ENCODE measurements at places on chromosomes 7 and 10. TPM values are rescaled to one million over a fixed set of nuclear protein-coding genes. Genes with fewer than 3 reads are reported as not detected.

The PLXDC2 gene
- 1.00 TPM for total RNA-seq

The FGL2 gene
- not detected for total RNA-seq

The CUBN gene
- total RNA-seq: 3.7 TPM

The CYP3A7 gene
- total RNA-seq: not detected

The SRI gene
- total RNA-seq: 81.8 TPM

The LRRTM3 gene
- not detected for total RNA-seq

The OPN4 gene
- not detected for total RNA-seq

The HIBADH gene
- total RNA-seq: 106 TPM

The PARD3 gene
- total RNA-seq: 27.5 TPM

The AGBL3 gene
- 1.4 TPM for total RNA-seq

The FAM25G gene
- total RNA-seq: not detected

The MEOX2 gene
- total RNA-seq: not detected

The TES gene
- 34.6 TPM for total RNA-seq

The ZNF487 gene
- 2.1 TPM for total RNA-seq

The MYH16 gene
- not detected for total RNA-seq

The CH25H gene
- total RNA-seq: 0.93 TPM

The UPK3BL1 gene
- total RNA-seq: 1.1 TPM

Data from melanocyte of skin (primary cell).